Ascending aorta (tissue), 2 donors: ENCODE measurements at places on chromosomes 2 and 18.
A peak's percentile ranks its signal among the peaks of the same experiment; 100 is the strongest.

- DNase-seq = no peak
Measured at GRCh38 chr18:43863180-43863579, 585.9 kb upstream of the SYT4 start.

DNA sequence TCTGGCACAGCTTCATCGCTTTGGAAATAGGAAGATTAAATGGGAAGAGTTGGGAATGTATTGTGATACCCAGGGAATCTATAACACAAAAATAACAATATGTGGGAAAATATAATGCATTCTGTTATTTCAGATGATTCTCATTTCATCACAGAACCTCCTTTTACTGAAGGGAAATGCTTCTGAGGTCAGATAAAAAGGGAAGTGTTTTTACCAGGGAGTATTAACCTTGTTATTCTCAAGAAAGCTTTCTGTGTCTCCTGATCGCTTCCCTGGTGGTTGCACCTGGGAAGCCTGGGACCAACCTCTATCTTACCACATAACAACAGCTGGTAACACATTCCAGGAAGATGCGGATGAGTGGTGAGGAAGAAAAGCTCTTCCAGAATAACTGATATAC, 47.2 kb downstream of the SCG2 start:
- no peak for DNase-seq

GRCh38 chr2:70751881-70752280, 16.1 kb downstream of the ADD2 start:
- no peak for DNase-seq

GRCh38 chr2:202377207-202377761, 1.2 kb downstream of the BMPR2 start:
- peak; percentile 78 for DNase-seq

GRCh38 chr18:50749945-50750344, 69.9 kb downstream of the MRO start:
- DNase-seq = no peak

DNA sequence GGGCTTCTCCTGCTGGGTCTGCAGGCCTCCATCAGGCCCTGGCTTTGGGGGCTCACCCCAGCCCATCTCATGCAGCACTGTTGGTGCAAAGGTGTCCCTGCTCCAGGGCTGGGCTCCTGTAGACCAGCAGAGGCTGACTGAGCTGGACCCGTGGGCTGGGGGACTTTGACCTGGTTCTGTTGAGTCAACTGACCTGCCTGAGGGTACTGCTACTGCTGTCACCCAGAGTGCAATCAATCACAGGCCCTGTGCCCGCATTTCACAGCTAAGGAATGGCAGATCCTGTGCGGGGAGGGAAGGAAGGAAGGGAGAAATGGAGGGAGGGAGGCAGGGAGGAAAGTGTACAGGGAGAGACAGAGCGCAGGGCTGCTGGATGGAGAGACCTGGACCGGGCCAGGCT, 136.8 kb downstream of the TPO start:
- DNase-seq = no peak

DNA sequence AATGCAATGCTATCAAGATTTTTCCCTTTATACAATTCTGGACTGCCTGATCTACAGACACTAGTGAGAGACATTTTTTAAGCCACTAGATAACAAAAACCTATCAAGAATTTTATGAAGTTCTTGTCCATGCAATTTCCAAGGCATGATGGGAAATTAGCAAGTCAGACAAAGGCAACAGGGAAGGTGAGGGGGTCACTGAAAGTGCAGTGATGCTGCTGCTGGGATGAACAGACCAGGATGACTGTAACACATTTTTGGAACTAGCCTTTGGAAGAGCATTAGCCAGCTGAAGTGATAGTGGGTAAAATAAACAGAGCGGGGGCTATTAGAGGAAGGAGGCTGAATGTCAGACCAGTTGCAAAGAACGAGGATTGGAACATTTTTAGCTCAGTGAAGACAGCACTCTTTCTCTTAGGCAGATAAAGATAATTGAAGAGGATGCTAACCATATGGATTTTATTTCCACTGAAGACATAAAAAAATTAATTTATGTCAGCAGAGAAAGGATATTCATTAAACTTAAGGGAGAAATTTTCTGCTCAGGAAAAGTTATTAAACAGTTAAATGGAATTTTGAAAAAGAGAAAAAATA, 17.9 kb downstream of the NRXN1 start:
- DNase-seq = no peak

- no peak for DNase-seq
Measured at GRCh38 chr2:239224199-239224570, 176.6 kb downstream of the HDAC4 start.

DNA sequence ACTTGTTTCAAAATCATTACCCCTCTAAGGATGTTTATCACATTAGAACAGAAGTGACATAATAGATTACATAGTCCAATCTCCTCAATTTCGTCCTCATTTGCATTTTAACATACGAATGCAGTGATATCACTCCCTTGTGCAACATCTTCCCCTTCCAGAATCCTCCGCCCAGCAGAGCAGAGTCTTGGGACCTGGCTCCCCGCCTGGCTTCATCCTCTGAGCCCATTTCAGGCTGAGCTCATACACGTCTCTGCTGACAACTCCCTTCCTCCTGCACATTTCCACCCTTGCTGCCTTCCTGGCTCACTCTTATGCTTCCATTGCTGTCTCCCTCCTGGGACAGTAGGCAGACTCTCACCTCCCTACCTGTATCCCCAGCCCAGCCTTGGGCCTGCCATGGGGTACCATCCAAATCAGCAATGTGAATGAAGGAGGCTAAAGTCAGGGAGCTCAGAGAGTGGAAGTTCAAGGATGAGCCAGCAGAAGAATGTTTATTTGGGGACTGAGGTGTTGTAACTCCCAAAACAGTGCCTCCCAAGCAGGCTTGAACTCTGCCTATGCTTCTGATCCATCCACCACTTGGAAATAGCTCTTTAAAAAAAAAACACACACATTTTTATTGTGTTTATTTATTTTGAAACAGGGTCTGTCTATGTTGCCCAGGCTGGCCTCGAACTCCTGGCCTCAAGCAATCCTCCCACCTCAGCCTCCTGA, 165.2 kb downstream of the TMEM200C start:
- DNase-seq = no peak

GRCh38 chr18:34623557-34623956, 86.5 kb upstream of the DTNA start:
- no peak for DNase-seq

DNA sequence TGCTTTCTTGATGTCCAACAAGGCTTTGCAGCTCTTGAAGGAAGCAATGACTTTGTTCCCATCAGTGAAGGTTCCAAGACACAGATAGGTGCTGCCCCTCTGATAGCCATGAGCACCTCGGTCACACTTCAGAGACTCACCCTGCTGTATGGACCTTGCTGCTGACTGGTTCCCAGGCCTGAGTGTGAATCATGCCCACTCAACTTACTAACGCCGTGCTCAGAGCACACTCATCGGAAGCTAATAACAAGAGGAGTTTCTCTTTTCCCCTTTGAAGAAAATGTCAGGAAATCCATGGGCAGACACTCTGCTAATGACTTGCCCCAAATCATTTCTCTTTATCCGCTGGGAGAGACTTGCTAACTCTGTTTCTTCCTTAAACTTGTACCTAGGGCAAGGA, 83.8 kb upstream of the ARL4C start:
- no peak for DNase-seq

DNA sequence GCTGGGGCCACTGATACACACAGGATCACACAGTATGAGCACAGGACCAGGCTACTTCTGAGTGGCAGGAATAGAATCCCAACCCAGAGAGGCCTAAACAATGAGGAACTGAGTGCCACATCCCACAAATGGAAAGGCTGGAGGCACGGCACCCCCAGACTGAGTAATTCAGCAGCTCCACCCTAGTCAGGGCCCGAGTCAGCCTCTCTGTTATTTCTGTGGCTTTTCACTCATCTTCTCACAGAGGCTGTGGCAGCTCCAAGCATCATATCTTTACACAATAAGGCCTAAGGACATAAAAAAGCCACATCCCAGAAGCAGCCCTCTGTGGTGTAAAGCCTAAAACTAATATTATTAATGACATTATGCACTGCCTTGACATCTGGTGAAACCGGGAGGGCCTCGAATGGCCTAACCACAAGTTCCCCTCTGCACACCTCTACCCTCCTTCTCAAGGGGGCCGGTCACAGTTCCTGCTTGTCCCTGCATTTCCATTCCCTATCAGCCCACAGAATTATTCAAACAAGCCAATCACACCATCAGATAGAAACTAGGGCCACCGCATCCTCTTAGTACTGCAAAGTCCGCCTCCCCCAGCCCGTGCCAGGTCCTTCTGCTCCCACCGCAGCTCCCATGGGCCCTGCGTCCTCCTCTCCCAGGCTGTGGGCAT, 12.5 kb upstream of the MAL start:
- no peak for DNase-seq

GRCh38 chr18:51716277-51716676, 518.8 kb upstream of the MEX3C start:
- no peak for DNase-seq

GRCh38 chr2:194822097-194822496, 834.9 kb upstream of the SLC39A10 start:
- no peak for DNase-seq

- no peak for DNase-seq
Measured at GRCh38 chr2:171540437-171540836, 18.2 kb downstream of the CYBRD1 start.

DNA sequence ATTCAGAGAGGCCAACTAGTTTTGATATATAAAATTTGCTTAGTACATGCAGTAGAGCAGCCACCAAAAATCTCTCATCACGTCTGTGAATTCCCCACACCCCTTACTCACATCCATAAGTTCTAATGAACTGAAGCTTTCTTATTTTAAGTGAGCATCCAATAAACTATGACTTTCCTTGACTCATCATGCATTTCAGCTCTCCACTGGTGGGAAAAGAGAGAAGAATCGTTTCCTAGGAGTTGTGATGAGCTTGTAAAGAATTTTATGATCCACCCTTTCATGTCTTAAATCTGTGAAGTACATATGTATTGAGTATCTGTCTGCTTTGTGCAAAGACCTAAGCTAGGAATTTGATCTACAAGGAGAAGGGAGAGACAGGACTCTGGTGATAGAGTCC, 428.6 kb downstream of the SETBP1 start:
- no peak for DNase-seq

- DNase-seq = no peak
Measured at GRCh38 chr2:187964746-187965145, 326.9 kb upstream of the GULP1 start.

DNA sequence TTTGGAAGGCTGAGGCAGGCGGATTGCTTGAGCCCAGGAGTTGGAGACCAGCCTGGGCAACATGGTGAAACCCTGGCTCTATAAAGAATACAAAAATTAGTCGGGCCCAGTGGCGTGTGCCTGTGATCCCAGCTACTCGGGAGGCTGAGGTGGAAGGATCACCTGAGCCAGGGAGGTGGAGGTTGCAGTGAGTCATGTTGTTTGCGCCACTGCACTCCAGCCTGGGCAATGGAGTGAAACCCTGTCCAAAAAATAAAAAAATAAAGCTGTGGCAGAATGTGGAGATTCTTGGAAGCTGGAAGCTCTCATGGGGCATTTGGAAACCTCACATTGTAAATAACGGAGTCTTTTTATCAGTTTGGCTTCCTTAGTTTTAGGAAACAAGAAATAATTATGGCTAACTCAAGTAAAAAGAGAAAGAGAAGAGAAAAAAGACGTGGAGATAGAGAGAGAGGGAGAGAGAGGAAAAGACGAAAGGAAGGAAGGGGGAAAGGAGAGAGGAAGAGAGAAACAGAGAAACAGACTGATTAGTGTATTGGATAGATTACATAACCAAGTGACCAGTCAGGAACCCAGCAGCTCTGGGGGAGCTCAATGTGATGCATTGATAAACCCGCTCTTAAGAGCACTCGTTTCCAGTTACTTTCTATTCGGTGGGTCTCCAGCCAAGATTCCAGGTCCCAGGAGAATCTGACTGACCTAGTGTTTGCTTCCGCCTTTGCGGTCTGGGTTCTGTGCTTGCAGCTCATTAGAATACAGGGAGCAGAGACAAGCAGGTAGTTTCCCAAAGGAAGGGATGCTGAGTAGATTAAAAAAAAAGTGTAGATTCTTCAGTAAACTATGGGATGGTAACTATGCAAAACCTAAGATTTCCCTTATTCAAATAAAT, 1.1 kb upstream of the SPAST start:
- DNase-seq = no peak

DNA sequence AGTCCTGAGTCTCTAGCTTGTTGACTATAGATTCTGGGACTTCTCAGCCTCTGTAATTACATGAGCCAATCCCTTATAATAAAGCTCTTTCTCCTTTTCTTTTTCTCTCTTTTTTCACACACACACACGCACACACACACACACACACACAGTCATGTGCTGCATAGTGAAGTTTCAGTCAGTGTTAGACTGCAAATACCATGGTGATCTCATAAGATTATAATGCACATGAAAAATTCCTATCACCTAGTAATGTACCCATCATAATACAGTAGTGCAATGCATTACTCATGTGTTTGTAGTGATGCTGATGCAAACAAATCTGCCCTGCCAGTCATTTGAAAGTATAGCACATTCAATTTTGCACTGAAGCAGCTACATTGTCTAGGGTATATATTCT, 558.2 kb downstream of the SUCLG1 start:
- no peak for DNase-seq

GRCh38 chr2:112149866-112150435, 11.8 kb downstream of the FBLN7 start:
- DNase-seq = peak; percentile 38

- no peak for DNase-seq
Measured at GRCh38 chr2:120787111-120787821, 51.6 kb downstream of the GLI2 start.

GRCh38 chr2:33441235-33441810, 35.1 kb upstream of the RASGRP3 start:
- DNase-seq = no peak

DNA sequence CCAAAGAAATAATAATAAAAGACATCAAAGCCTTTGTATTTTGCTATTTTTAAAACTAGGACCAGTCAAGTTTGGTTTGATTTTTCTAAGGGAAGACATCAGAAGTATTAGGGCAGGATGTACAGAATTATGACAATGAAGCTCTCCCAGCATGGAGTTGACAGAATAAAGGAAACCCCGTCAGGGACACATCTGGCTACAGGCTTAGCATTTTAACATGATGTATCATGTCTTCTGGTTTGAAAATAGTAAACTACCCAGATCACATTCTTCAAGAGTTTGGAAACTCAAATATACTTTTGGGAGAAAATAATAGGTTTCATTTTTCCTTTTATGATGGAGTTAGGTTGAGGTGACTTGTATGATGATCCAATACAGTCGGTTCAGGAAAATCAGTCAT, 552.0 kb upstream of the CDH2 start:
- DNase-seq = no peak

GRCh38 chr2:39839261-39839848, 60.3 kb upstream of the THUMPD2 start:
- DNase-seq = no peak

DNA sequence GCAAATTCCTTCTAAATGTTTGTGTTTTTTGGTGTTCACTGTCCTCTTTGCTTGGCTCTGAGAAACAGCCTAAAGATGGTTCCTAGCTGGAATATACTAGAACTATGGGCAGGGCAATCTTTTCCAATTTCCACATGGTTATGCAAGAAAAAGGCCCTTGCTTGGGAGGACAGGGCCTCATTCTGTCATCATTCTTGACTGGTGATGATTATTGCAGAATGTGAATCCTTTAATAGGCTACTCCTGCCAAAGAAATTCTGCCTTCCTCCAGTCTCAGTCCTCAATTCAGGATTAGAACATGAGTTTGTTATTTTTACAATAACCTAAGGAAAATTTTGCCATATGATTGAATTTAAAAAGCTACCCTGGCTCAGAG, 218.7 kb downstream of the HNMT start:
- no peak for DNase-seq

GRCh38 chr2:238138331-238139195, at the start of gene KLHL30:
KLHL30 (plus strand) TSS chr2:238138668; CDS start chr2:238140755, 2,087 bp downstream.
- DNase-seq = peak; percentile 51
